ENCODE measurements at places on chromosomes 3 and 15. TPM values are rescaled to one million over a fixed set of nuclear protein-coding genes. Genes with fewer than 3 reads are reported as not detected.
A peak's percentile ranks its signal among the peaks of the same experiment; 100 is the strongest.

- DNase-seq, result no peak
Measured at GRCh38 chr15:74132681-74133651, 2.6 kb downstream of the ISLR2 start.

Gene DNAH12
- total RNA-seq, result 0.47 TPM

Gene ALG1L2
- total RNA-seq, result not detected

- DNase-seq, result no peak
Measured at GRCh38 chr3:188476935-188477334, 323.0 kb downstream of the LPP start.

DNA sequence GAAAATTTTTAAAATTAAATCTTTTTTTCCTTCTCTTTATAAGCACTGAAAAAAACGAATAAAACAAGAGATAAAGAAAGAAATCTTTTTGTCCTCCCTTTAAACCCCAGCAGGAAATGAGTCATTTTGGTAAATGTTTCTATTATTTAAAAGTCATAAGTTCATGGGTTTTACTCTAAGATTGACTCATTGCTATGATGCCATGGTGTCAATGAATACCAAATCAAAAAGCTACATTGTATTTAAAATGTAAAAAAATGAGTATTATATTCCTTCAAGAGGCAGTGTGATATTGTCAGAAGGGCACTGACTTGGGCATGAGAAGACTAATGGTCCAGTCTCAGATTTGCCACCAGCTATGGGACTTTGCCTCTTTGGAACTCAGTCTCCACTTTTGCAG, 303.4 kb upstream of the DNAJC19 start:
- peak; percentile 67 for DNase-seq

Gene HHLA2
- total RNA-seq, result not detected
